ENCODE measurements at places on chromosomes 4 and X.

DNA sequence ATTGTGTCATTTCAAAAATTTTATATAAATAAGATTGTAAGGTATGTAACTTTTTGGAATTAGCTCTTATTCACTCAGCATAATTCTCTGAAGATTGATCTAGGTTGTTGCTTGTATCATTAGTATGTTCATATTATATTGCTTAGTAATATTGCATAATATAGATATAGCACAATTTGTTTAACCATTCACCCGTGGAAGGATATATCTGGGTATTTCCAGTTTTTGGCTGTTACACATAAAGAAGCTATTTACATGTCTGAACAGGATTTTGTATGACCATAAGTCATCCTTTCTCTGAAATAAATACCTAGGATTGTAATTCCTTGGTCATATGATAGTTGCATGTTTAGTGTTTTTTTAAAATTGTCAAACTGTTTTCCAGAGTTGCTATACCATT lies 82.5 kb downstream of the CPEB2 start:
- DNase-seq, result no peak
- no peaks in the 10 kb centered on the region for H3K36me3 ChIP-seq
- no peaks in the 10 kb centered on the region for H3K4me1 ChIP-seq
- no peak overlapping the region for H3K4me3 ChIP-seq

- H3K27ac ChIP-seq, result no peak overlapping the region
- no peak overlapping the region for H3K4me3 ChIP-seq
- no peaks in the 10 kb centered on the region for H3K4me1 ChIP-seq
- H3K36me3 ChIP-seq, result peaks cover 50% of the 10 kb centered on the region
- H3K27me3 ChIP-seq, result no peaks in the 10 kb centered on the region
- DNase-seq, result no peak
Measured at GRCh38 chrX:55006827-55007621, 6.9 kb downstream of the APEX2 start.

DNA sequence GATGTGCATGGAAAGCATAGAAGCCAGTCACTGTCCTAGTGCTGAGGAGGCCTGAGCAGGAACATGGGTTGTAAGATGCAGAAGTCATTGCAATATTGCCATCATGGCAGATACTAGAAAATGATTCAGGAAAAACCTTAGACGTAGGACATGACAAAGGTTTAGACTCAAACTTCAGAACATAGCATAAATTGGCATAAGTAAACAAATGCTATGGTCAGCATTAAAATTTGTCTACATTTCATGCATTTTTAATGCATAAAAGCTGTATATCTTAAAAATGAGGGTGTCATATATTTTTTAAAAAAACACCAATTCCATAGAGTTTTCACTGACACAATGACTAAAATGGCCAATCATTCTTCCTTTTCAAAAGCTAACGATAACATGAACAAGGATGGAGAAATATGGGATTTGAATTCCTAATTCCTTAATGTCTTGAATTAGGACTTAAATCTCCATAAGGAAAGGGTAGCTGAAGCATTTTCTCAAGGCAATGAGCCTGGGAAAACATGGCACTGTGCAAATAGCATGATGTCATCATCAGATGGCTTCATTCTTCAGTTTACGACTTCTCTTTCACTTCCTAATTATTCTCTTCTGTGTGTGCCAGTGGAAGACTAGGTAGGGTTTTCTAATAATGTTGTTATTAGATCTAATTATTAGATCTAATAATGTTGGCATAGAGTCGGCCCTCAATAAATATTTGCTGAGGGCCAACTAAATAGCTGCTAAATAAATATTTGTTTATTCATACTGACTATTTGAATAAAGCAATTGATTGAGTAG lies 125.1 kb upstream of the FRG1 start:
- H3K27ac ChIP-seq, result no peak overlapping the region
- no peaks in the 10 kb centered on the region for H3K4me1 ChIP-seq
- no peaks in the 10 kb centered on the region for H3K27me3 ChIP-seq

- no peak for DNase-seq
- peaks cover 32% of the 10 kb centered on the region for H3K36me3 ChIP-seq
- H3K4me3 ChIP-seq, result peak overlapping the region; percentile 69
- peaks cover 7% of the 10 kb centered on the region for H3K4me1 ChIP-seq
- no peak overlapping the region for H3K27ac ChIP-seq
- H3K27me3 ChIP-seq, result peaks cover 4% of the 10 kb centered on the region
Measured at GRCh38 chr4:170090352-170091052, 746 bp upstream of the AADAT start.

DNA sequence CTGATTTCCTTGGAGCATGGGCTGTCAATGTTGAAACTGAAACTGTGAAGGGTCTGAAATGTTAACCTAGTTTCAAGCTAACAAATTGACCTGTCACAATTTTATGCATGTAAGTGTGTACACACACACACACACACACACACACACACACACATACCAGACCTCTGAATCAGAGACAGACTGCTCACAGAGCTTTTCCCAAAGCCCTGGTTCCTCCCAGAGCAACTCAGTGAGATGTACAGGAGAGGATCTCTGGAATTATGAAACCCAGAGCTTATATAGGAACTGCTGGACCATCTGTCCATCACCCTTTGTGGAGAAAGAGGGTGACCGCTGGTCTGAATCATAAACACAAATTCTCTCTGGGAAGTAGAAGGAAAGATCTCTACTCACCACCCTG lies 228.1 kb upstream of the PRPS2 start:
- DNase-seq, result no peak
- H3K36me3 ChIP-seq, result no peaks in the 10 kb centered on the region
- H3K27ac ChIP-seq, result no peak overlapping the region
- H3K27me3 ChIP-seq, result no peaks in the 10 kb centered on the region
- no peaks in the 10 kb centered on the region for H3K4me1 ChIP-seq

- H3K27me3 ChIP-seq, result no peaks in the 10 kb centered on the region
- peaks cover 3% of the 10 kb centered on the region for H3K36me3 ChIP-seq
- DNase-seq, result no peak
- H3K4me3 ChIP-seq, result no peak overlapping the region
Measured at GRCh38 chrX:47991263-47992094, 12.3 kb downstream of the ZNF182 start.

- H3K4me3 ChIP-seq, result no peak within 1 kb of the TSS
- H3K27ac ChIP-seq, result no peak within 1 kb of the TSS
- H3K4me1 ChIP-seq, result no peaks in the 10 kb centered on the region
- H3K27me3 ChIP-seq, result peaks cover 17% of the 10 kb centered on the region
Measured at GRCh38 chrX:136780763-136781162, at the start of gene ARHGEF6. Gene ARHGEF6 (minus strand): TSS chrX:136780932. CDS start chrX:136780882, 50 bp downstream.

DNA sequence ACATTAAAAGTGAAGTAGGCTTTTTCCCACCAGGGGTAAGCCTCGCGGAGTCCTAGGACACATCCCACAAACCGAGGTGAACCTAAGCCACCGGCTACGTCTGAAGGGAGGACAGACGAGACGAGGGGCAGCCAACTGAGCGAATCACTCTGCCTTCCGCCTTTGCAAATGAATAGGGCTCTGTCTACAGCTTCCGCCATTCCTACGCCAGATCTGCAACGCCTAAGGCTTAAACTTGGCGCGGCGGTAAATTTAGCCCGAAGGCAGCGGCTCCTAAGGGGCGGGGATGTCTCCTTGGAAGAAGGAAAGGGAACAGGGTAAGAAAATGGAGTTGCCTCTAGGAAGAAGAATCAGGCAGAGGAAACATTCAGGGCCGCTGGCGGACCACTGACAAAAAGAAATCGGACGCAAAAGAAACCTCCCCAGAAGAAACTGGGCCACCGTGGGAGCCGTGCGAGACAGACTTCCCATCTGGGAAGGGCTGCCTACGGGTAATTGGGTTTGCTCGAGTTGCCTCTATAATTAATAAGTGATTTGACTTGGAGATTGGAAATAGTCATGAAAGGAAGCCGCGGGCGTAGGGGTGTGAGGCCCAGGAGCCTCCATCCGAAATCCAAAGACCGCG lies 90.5 kb downstream of the BCOR start:
- H3K27ac ChIP-seq, result no peak overlapping the region
- peaks cover 10% of the 10 kb centered on the region for H3K4me1 ChIP-seq
- H3K4me3 ChIP-seq, result no peak overlapping the region
- H3K27me3 ChIP-seq, result no peaks in the 10 kb centered on the region

- no peak overlapping the region for H3K27ac ChIP-seq
- DNase-seq, result no peak
- no peaks in the 10 kb centered on the region for H3K36me3 ChIP-seq
- H3K4me3 ChIP-seq, result no peak overlapping the region
Measured at GRCh38 chrX:53003111-53003510, 44.8 kb upstream of the FAM156A start.

- H3K27me3 ChIP-seq, result no peaks in the 10 kb centered on the region
- no peak overlapping the region for H3K4me3 ChIP-seq
- no peak overlapping the region for H3K27ac ChIP-seq
- DNase-seq, result no peak
Measured at GRCh38 chr4:134747108-134747805, 545.7 kb upstream of the PABPC4L start.

- no peaks in the 10 kb centered on the region for H3K4me1 ChIP-seq
- no peak for DNase-seq
- no peaks in the 10 kb centered on the region for H3K27me3 ChIP-seq
- no peaks in the 10 kb centered on the region for H3K36me3 ChIP-seq
- H3K27ac ChIP-seq, result no peak overlapping the region
Measured at GRCh38 chr4:67770422-67770821, 16.2 kb upstream of the GNRHR start.

- no peaks in the 10 kb centered on the region for H3K36me3 ChIP-seq
- no peaks in the 10 kb centered on the region for H3K27me3 ChIP-seq
- peaks cover 6% of the 10 kb centered on the region for H3K4me1 ChIP-seq
- DNase-seq, result no peak
Measured at GRCh38 chr4:37687681-37688080, 1.5 kb upstream of the RELL1 start.

DNA sequence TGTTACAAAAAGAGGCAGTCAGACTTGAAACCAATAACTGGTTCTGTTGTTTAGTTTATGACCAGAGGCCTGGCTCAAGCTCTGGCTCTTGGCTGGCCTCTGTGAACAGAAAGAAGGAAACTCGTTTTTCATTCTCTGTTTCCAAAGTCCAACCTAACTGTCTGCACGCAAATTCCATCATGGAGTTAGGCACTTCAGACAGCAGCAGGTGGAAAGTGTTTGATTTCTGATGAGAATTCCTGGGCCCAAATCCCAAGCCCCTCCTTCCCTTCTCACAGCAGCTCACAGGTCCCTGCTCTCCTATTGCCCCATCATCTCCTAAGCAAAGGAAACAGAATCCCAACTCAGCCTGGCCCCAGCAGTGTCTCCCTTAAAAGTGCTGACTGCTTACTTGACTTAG lies 42.8 kb upstream of the FGF16 start:
- no peak overlapping the region for H3K4me3 ChIP-seq
- no peaks in the 10 kb centered on the region for H3K36me3 ChIP-seq
- no peaks in the 10 kb centered on the region for H3K4me1 ChIP-seq
- H3K27ac ChIP-seq, result no peak overlapping the region
- no peak for DNase-seq
- H3K27me3 ChIP-seq, result no peaks in the 10 kb centered on the region

- peak; percentile 26 for DNase-seq
- peaks cover 4% of the 10 kb centered on the region for H3K4me1 ChIP-seq
- no peaks in the 10 kb centered on the region for H3K27me3 ChIP-seq
- no peak overlapping the region for H3K27ac ChIP-seq
- H3K4me3 ChIP-seq, result peak overlapping the region; percentile 54
Measured at GRCh38 chrX:107716118-107716684, 59.4 kb downstream of the TSC22D3 start.

GRCh38 chr4:26226629-26227376 lies 94.0 kb upstream of the RBPJ start:
- DNase-seq, result no peak
- H3K4me3 ChIP-seq, result no peak overlapping the region
- no peaks in the 10 kb centered on the region for H3K27me3 ChIP-seq
- H3K27ac ChIP-seq, result no peak overlapping the region

DNA sequence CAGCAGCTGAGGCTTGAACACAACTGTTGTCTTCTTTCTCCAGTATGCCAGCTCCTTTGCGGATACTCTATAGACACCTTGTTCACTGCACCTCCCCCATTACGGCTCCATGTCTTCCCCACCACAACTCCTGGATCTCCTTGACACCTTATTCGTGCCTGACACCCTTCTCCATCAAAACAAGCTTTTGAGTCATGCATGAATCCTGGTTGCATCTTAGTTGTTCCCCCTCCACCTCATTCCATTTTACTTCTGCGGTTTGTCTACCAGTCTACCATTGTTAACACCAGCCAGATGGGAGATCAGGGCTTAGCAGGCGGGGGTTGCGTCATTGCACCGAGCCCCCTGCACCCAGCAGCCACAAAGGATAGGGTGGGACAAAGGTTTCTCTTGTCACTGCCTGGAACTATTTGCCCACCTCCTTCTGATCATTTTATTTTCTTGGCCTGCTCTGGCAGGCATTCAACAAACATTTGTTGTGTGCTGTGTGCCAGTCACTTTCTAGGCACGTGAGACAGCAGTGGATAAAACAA lies 2.0 kb upstream of the CDK16 start:
- DNase-seq, result no peak
- no peaks in the 10 kb centered on the region for H3K27me3 ChIP-seq
- peaks cover 38% of the 10 kb centered on the region for H3K36me3 ChIP-seq
- peaks cover 14% of the 10 kb centered on the region for H3K4me1 ChIP-seq
- H3K27ac ChIP-seq, result peak overlapping the region; percentile 76

GRCh38 chr4:86633854-86634253 lies 39.7 kb downstream of the PTPN13 start:
- H3K4me1 ChIP-seq, result no peaks in the 10 kb centered on the region
- DNase-seq, result no peak
- H3K4me3 ChIP-seq, result no peak overlapping the region
- no peak overlapping the region for H3K27ac ChIP-seq

DNA sequence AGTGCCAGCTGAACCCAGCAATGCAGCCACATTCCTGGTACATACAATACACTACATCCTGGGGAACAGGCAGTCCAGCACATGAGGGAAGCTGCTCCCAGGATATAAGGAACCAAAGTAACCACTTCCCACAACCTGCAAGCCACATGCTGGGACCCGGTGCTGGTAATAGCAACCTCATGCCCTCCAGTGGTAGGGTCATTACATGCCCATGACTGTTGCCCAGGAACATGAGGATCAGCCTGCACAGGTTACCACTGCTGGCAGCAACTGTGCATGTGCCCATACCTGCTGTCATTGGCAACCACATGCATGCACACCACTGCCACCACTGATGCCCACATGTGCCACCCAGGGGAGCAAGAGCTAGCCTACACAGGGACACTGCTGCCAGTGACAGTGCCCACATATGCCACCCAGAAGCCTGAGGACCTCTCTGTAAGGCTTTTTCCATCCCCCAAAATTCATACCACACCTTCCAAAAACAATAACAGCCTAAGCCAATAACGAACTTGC lies 1982.5 kb downstream of the ARAP2 start:
- no peaks in the 10 kb centered on the region for H3K27me3 ChIP-seq
- no peak overlapping the region for H3K27ac ChIP-seq
- H3K36me3 ChIP-seq, result no peaks in the 10 kb centered on the region
- DNase-seq, result no peak
- peaks cover 2% of the 10 kb centered on the region for H3K4me1 ChIP-seq

GRCh38 chrX:136759968-136760367 lies 20.8 kb downstream of the ARHGEF6 start:
- H3K27ac ChIP-seq, result no peak overlapping the region
- no peak for DNase-seq
- H3K36me3 ChIP-seq, result no peaks in the 10 kb centered on the region
- peaks cover 7% of the 10 kb centered on the region for H3K4me1 ChIP-seq
- H3K4me3 ChIP-seq, result no peak overlapping the region

- no peak overlapping the region for H3K4me3 ChIP-seq
- no peaks in the 10 kb centered on the region for H3K27me3 ChIP-seq
- no peaks in the 10 kb centered on the region for H3K36me3 ChIP-seq
- H3K4me1 ChIP-seq, result no peaks in the 10 kb centered on the region
- DNase-seq, result no peak
- H3K27ac ChIP-seq, result no peak overlapping the region
Measured at GRCh38 chr4:163755013-163755412, 260.5 kb downstream of the TMA16 start.

All from neuronal stem cell (in vitro differentiated cells).